ENCODE measurements at places on chromosomes 2 and 18.

- DNase-seq, result no peak
These were observed 142.1 kb downstream of the FAM124B start for GRCh38 chr2:224259831-224260230.

GRCh38 chr2:30267161-30267975, 36.0 kb downstream of the LBH start:
- peak; percentile 60 for DNase-seq

DNA sequence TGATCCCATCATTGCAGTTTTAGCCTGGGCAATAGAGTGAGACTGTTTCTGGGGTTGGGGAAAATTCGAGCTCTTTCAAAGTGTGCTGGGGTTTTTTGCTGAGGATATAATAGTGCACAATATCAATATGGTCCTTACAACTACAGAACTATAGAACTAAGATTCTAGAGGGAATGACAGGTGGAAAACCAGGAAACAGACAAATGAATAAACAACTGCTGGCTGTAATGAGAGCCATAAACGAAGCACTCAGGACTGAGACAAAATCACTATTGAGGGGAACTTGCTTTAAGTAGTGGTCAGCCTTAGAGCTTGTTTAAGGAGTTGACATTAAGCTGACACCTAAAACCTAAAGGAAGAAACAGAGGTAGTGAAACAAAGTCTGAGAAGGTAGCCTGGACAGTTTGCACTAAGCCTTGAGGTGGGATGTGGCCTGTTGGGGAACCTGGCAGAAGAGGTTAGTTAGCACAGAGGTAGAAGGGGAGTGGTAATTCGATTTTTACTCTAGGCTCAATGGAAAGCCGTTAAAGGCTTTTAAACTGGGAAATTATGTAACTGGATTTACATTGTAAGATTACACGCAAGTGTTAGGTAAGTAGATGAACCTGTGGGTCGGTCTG, 33.8 kb downstream of the LCLAT1 start:
- no peak for DNase-seq

- no peak for DNase-seq
These were observed 19.2 kb upstream of the GRP start for GRCh38 chr18:59200787-59201186.

- DNase-seq, result no peak
These were observed 40.6 kb upstream of the MAP2 start for GRCh38 chr2:209383212-209383611.

DNA sequence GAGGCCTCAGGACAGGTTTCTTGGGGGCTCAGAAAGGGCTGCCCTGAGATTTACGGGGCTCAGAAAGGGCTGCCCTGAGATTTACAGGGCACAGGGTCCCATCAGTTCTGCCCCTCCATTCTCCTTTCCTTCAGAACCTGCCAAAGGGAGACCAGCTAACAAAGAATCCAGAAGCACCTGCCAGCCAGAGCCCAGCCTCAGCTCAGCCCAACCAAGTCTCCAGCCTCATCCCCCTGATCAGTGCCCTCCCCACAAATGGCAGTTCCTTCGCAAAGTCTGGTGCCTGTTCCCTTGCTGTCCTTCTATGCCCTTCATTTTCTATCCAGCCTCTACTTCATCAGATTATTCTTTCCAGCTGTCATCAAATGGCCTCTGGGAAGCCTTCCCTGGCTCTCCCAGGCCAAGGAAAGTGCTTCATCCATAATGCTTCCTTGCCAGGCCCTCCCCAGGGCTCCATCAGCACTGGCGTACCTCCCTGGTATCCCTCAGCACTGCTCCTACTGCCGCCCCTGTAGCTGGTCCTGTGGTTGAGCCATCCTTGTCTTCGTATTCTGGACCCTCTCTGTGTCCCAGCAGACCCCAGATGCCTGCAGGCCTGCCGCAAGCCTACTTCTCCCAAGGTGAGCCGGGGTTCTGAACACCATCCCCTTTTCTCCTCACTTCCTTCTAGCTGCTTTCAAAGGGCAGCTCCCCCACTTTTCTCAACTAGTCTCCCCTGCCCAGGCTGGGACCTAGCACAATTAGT, 96.2 kb upstream of the EPAS1 start:
- DNase-seq, result no peak

- no peak for DNase-seq
These were observed 492.3 kb downstream of the ZEB2 start for GRCh38 chr2:144027593-144027992.

All from stimulated activated CD4-positive, alpha-beta T cell treated with anti-CD3 and anti-CD28 coated beads, TNF-alpha, amount 100 ng/mL, for 48 hours (primary cell).